Stimulated activated CD4-positive, alpha-beta T cell treated with anti-CD3 and anti-CD28 coated beads, Interleukin-4, amount 100 ng/mL, for 1 hour (primary cell): ENCODE measurements at places on chromosomes 2 and 18.
A peak's percentile ranks its signal among the peaks of the same experiment; 100 is the strongest.

GRCh38 chr2:48272199-48272598 lies 257.8 kb upstream of the STON1 start:
- no peak for DNase-seq

DNA sequence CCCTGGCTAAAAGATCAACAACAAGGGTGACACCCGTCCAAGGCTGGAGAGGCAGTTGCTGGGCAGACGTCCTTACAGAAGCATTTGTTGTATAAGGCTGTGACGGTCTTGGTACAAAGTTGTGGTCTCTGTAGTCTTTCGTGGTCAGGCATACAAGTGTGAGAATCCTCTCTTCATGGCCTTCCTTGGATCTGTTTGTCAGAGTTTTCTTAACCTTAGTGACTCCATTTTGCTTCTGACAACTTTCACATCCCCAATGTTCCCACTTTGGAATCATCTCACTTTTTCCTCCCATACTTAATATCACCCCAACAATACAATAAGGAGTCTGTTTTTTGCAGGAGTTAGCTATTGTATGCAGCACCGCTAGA lies 72.7 kb upstream of the ZCCHC2 start:
- DNase-seq: no peak

DNA sequence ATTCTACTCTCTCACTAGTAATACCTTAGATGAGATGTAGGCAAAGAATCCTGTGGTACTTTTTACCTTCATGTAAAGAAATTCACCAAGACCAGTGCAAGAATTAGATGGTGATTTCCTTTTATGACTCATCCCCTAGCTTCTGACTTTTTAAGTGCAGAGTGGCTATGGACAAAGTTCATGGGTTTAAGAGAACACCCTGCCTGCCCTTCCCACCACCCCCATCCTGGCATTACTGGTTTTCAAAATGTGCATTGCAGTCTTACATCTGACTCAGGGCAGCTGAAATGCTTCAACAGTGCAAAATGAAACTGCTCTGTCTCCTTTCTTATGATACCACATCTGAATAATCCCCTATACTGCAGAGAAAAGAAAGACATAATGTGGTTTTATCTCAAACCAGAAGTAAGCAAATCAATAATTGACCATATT lies 22.6 kb downstream of the MAIP1 start:
- DNase-seq: no peak

- DNase-seq: no peak
Observed at GRCh38 chr2:109382951-109383350, 230.8 kb downstream of the SEPTIN10 start.

GRCh38 chr2:15172825-15173224 lies 388.3 kb downstream of the NBAS start:
- DNase-seq: no peak

GRCh38 chr2:46669996-46670793 lies 190.8 kb downstream of the TMEM247 start:
- DNase-seq: no peak

DNA sequence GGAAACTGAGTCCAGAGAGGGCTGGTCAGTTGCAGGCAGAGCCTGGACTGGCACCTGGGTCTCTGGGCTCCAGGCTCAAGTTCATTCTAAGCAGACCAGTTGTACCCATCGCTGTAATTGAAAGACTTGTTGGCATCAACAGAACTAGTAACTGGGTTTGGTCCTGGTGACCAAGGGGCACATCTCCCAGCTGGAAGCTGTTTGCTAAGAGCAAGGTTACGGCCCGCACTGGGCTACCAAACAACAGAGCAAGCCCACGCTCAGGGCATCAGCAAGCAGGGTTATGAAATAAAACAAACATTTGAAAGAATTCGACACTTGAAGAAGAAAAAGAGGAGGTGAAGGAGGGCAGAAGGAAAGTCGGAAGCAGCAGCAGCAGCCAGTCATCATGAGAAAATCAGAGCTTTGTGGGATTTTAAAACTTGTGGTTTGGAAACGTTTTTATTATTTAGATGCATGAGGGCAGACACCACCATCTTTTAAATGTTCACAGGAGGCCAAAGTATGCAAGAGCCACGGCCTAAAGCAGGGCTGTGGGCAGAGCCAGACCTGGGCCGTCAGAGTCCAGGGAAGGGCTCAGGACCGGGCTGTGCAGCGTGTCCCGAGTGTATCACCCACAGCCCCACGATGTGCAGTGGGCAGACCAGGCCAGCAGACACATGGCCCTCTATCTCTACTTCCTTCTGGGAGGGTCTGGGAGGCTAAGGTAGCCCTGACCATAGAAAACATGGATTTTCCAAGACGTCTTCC lies 220.3 kb downstream of the BCL2 start:
- DNase-seq: no peak

DNA sequence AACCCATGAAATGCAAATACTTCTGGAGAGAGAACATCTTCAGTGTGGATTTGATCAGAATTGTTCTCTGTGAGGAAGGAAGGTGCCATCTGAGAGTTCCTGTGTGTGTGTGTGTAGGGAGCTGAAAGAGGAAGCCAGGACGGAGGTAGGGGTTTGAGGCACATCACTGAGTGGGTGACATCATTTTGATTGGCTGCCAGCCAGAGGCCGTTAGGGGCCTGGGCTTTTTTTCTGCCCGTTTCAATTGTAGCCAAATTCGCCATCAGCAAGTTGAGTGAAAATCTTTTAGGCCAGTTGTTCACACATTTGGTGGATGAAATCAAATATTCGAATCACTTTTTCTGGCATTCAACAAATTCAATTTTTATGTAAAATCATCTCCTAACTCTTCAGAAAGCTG lies 48.9 kb downstream of the TSN start:
- DNase-seq: no peak

DNA sequence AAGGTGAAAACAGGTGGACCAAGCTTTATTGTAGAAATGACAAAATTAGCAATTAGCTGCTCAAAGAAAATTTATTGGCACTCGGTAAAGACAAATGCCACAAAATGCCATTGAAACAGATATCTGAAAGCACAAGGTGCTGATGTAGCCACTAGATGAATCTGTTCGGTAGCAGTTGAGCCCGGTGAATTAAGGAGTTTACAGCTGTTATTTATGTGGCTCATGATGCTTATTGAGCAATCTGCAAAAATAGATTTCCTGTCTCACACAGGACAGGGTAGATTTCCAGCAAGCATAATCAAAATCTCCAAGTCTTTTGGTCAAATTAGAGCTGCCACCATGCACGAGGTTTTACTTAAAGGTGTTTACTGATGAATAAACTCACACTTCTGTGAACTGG lies 182.2 kb downstream of the PPP1R1C start:
- DNase-seq: no peak

- DNase-seq: peak; percentile 68
Observed at GRCh38 chr2:233867993-233868532, at the start of gene MSL3B. Gene MSL3B (minus strand): TSS chr2:233868386.

DNA sequence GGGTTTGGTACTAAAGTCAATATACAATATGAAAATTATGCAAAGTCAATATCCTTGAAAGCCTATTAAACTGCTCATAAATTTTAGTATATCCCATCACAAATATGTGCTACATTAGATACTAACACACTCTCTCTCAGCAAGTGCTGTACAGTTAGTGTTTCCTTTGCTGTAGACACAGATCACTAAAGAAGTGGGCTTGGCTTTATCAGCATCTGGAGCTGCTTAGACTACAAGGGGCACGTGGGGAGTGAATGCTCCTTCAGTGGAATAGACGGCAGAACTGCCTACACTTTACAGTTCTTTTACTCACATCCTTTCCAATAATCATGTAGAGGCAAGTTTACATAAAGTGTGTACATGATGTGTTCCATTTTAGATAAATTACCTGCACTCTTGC lies 26.0 kb upstream of the EFEMP1 start:
- DNase-seq: no peak

DNA sequence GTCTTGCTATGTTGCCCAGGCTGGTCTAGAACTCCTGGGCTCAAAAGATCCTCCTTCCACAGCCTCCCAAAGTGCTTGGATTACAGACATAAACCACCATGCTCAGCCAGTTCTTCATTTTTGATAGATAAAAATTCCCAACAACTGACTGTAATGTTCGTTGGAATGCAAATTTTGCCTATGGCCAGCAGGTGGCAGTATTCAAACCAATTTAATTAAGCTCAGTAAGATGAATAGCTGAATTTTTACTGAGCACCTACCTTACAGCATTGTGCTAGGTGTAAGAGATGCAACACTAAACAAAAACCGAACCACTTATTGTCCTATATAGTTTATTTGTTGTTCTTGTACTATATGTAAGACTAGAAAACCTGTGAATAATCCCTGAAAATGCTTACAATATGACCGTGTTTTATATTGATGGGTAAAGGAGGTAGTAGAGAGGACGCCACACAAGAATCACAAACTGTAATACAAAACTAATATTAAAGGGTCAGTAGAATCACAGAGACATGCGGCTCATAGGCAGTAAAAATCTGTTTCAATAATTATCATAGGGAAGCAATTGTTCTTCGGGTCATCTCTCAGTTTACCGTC lies 8.2 kb upstream of the TMEM182 start:
- DNase-seq: peak; percentile 7

DNA sequence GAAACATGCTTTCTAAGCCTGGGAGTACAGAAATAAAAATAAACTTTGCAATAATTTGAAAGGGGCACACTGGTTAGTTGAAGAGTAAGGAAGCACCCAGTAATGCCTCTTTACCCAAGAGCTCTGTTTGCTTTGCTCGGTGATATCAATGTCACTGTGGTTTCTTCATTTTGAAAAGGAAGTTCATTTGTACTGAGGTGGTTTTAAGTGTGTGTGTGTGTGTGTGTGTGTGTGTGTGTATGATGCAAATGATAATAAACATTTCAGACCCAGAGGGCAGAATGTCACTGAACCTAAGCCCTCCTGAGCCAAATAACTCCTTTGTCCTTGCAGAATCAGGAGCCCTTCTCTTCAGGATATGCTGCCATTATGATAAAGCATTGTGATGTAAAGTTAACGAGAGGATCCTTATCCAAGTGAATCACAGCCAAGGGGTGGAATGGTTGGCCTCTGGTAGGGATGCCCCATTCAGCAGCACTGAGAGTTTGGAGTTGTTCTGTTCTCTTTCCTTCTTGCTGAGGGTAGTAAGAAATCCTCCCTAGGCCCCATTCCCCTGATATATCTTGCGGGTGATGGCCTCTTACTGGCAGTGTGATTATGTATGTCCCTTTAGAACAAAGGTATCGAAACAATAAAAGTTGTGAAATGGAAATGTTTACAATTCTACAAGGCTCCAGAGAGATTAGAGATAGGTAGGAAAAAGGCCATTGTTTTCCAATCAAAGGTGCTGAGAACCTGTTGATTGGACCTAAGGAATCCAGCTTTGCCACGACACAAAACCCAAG lies 7.6 kb downstream of the ITGA6 start:
- DNase-seq: no peak

DNA sequence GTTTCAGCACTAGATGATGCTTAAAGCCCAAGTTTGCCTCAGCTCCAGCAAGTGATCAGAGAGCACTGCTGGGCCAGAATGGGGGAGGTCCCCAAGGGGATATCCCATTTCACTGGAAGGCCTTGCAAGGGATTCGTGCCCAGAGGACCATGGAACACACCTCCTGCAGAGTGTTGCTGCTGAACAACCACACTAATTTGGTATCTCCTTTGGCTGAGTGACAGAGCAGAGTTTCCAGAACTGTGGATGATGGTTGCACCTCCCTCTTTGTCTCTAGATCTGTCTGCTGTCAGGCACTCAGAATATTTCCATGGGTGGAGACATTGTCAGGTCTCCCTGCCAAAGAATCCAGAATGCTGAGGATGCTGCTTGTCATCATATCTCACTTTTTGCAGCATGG lies 484.8 kb upstream of the NETO1 start:
- DNase-seq: no peak

DNA sequence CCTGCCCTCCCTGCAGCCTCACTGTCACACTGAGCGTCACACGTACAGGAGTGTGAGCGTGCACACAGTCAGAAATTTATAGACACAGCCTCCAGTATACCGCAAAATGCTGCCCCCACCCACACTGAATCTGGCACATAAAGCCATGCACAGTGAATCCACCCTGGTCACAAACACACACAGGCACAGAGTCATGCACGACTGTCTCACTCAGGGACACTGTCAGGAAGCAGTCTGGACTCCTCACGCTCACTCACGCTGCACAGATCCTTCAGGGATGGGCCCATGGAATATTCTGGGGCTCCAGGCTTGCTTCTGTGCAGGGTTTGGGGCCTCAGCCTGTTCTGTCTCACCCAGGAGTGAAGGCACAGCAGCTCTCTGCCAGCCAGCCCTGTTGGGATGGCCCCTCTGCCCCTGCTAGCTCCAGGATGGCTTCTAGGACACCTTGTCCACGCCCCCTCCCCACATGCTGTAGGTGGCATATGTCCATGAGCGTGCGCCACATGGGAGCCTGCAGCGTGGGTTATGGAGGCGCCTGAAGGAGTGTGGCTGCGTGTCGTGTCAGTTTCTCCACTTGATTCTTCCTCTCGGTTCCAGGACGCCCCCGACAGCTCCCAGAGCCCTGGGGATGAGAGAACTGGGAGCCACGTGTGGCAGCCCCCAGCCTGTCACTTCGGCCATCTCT lies 175.8 kb downstream of the CELF4 start:
- no peak for DNase-seq

DNA sequence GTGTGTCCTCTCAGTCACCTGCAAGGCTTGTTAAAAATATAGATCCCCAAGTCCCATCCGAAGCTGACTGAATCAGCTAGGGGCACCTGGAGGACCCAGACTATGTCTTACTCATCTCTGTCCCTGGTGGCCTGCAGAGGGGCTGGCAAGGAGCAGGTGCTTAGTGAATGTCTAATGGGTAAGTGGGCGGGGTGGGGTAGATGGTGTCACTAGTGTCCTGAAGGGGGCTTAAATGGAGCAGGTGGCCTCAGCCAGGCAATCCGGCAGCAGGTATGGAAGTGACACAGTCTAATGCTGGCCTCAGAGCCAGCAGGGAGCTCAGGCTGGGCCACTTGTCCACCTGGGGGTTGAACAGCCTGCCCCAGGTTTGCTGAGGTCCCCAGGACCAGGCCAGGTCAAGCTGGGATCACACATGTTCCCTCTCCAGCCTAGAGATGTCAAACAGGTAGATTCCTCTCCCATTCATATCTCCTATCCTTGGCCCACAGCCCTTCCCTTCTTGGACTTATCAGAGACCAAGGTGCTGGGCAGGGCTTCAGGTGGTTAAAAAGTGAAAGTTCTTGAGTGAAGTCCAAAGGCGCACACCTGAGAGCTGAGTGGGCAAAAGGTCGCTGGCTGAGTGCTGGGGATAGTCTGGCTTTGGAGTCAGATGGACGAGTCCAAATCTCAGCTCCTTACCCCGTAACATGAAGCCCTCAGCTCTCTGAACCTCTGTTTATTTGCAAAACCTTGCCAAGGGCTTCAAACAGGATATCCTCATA lies 1.7 kb downstream of the STEAP3 start:
- DNase-seq: no peak

- no peak for DNase-seq
Observed at GRCh38 chr18:25326361-25326952, 25.5 kb downstream of the ZNF521 start.

DNA sequence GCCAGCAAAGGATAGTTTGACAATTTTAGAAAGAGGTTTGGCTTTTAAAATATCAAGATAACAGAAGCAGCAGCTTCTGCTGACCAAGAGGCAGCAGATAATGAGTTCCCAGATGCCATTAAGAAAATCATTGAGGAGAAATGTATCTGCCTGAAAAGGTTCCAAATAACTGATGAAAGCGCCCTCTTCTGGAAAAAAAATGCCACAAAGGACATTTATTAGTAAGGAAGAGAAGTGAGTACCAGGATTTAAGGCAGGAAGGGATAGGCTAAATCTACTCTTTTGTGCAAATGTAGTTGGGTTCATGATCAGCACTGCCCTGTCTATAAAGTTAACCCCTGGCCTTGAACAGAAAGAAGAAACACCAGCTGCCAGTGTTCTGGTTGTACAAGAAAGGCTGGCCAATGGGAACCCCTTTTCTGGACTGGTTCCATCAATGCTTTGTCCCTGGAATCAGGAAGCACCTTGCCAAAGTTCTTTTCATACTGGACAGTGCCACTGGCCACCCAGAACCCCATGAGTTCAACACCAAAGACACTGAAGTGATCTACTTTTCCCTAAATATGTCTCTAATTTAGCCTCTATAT lies 40.6 kb downstream of the DHX57 start:
- DNase-seq: no peak
